ENCODE measurements at places on chromosomes 7 and 10.

DNA sequence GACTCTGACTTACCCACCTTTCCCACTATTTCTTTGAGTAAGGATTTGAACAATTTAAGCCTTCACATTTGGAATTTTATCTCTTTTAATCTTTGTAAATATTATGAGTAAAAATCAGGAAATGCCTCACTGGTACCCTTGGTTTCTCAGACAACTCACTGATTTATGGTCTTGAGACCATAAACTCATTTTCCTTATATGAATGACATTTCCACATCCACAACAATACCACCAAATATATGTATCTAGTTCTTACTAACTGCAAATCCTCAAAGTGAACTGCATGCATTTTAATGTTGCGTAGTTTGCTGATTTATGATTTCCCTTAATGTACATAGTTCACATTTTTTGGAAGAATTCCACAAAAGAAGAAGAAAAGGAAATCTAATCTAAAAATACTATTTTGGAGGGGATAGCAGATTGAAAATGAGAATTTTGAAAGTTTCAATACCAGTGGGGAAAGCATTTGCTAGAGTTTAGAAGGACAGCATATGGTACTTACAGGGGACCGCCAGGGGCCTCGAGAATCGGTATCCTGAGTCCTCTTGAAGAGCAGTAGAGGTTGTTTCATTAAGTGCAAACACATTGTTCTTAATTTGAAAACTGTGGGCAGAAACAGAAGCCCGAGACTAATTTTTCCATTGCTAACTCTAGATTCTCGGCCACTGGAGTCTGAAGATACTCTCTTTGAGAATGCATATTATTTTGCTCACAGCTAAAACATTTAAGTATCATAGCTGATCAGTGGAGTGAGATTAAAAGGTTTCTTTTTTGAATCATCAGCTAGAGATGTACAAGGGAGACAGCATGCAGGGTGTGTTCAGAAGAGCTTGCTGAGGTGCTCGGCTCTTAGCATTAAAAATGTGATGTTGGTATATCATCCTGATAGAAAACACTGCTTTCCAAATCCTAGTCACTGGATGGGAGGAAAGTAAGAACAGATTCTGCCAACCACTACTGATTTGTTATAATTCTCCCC, 964.0 kb downstream of the GATA3 start:
- no peak for DNase-seq

GRCh38 chr10:100175875-100176274, 10.0 kb downstream of the ERLIN1 start:
- no peak for DNase-seq

- no peak for DNase-seq
These were observed 39.9 kb downstream of the RALA start for GRCh38 chr7:39663263-39663662.

GRCh38 chr10:127776816-127777215, 39.8 kb downstream of the FOXI2 start:
- no peak for DNase-seq

All from left forelimb (tissue), 1 donor.